ENCODE measurements at places on chromosomes 1 and 21. TPM values are rescaled to one million over a fixed set of nuclear protein-coding genes. Genes with fewer than 3 reads are reported as not detected.
A peak's percentile ranks its signal among the peaks of the same experiment; 100 is the strongest.

The GLIS1 gene
- total RNA-seq, result 0.59 TPM

The SLFNL1 gene
- total RNA-seq, result 0.59 TPM

The MAP3K21 gene
- total RNA-seq, result 2.1 TPM

The SLC6A17 gene
- total RNA-seq, result 10.4 TPM

The CD2 gene
- not detected for total RNA-seq

The RIMKLA gene
- 18.2 TPM for total RNA-seq

DNA sequence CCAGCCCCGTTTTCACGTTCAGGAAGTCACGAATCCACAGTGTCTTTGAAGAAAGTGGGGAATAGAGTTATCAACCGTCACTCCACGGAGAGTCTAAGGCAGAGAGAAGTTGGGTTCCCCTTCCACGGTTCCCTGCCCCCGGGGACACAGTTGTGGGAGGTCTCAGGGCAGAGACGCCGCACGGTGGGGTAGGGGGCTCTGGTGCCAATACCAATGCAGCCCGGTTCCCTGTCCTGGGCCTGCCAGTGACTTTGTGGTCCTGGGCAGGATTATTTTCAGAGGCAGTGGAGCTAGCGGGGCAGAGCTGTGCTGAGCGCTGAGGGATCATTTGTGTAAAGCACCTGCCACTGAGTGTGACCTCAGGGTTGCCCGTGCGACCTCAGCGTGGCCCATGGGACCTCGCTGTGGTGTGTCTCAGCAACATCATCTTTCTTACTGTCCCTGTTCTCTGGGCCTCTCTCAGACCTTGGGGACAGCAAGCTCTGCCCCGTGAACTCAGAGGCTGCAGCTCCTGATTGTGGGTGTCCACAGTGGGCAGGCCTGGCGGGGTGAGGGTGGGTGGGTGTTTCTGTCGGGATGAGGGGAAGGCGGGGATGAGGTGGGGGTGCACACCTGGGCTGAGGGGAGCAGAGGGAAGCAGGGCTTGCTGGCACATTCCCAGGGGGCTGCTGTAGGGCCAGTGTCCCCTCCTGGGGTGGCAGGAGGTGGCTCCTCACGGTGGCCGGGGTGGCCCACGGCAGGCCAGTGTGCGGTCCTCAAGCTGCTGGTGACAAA, 65.2 kb downstream of the AGPAT3 start:
- DNase-seq, result no peak
- H3K4me3 ChIP-seq, result no peak overlapping the region
- H3K27me3 ChIP-seq, result no peaks in the 10 kb centered on the region
- peaks cover 62% of the 10 kb centered on the region for H3K36me3 ChIP-seq

DNA sequence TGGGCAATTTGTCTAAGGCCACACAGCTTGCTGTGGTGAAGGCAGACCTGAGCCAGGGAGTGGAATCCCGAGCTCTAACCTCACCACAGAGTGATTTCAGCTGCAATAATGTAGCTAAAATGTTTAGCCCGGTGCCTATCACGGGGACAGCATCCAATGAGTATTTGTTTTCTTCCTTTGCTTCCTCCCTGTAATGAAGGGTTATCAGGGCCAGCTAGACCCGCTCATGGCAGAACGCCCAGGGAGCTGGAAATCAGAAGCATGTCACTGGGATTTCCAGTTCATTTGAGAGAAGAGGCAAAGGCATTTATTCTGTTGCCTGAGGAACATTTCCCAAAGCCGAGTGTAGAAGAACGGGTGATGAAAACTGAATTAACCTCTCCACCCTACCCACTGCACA, 183.1 kb downstream of the ZSCAN20 start:
- DNase-seq, result no peak
- peaks cover 63% of the 10 kb centered on the region for H3K36me3 ChIP-seq
- H3K4me3 ChIP-seq, result no peak overlapping the region
- H3K27me3 ChIP-seq, result no peaks in the 10 kb centered on the region

GRCh38 chr1:218537122-218537913, 192.2 kb downstream of the TGFB2 start:
- no peaks in the 10 kb centered on the region for H3K27me3 ChIP-seq
- no peak overlapping the region for H3K4me3 ChIP-seq
- H3K27ac ChIP-seq, result no peak overlapping the region
- no peak for DNase-seq
- H3K36me3 ChIP-seq, result no peaks in the 10 kb centered on the region

DNA sequence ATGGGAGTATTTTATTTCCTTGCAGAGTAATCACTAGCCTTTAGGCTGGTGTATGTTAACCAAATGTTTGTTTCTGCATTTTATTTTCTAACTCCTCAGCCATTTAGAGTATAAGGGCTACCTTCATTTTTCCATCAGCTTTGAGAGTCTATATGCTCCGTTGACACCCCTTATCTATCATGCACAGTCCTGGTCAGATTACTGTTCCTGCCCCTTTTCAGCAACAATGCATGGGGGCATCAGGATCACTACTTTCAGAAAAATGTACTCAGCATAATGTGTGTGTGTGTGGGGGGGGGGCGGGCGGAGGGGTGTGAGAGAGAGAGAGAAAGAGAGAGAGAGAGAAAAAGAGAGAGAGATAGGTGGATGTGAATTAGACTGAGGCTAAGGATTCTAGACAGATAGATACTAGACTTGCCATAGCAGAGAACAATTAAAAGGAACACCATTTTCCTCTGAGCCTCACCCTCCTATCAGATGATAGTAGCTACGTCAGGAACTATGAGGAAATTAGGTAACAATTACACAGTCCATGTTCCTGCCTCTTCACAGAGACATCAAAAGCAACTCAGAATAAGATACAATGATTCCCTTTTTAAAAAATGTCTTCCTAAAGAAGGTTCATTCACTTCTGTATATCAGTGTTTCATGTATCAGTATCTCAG, 40.8 kb downstream of the FCER1A start:
- H3K4me1 ChIP-seq, result no peaks in the 10 kb centered on the region
- no peaks in the 10 kb centered on the region for H3K27me3 ChIP-seq
- no peak overlapping the region for H3K27ac ChIP-seq
- DNase-seq, result no peak
- H3K4me3 ChIP-seq, result no peak overlapping the region
- H3K36me3 ChIP-seq, result no peaks in the 10 kb centered on the region

GRCh38 chr1:223204424-223204823, 61.4 kb upstream of the TLR5 start:
- DNase-seq, result no peak
- H3K36me3 ChIP-seq, result no peaks in the 10 kb centered on the region
- H3K27me3 ChIP-seq, result no peaks in the 10 kb centered on the region
- H3K27ac ChIP-seq, result no peak overlapping the region

DNA sequence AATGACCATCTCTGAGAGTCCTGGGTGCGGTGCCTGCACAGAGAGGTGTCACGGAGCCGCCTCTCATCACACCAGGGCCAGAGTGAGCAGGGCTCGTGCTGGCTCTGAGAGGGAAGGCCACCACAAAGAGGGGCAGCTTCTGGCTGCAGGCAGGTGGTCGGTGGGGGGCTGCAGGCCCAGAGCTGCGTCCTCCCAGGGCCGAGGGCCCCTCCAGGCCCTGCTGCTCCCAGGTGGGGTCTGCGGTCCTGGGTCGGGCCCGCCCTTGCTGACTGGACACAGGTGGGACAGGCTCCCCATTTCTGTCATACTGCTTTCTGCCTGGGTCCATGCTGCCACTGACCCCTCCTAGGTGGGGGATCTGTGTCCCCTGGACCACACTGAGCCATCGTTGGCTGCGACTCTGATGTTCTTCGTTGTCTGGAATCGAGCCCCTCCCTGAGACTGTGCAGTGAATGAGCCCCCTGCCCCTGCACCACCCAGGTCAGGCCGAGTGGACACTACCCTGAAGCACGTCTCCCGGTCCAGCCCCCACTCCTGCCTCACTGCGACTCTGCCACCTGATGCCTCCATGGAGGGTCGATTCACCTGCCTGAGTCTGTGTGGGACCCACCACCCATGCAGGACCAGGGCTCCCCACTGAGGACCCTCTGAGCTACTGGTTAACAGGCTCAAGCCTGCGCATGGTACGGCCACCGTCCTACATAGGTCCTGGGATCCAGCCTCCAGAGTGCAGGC, 332.0 kb upstream of the VAMP3 start:
- H3K4me3 ChIP-seq, result no peak overlapping the region
- no peak overlapping the region for H3K27ac ChIP-seq
- peaks cover 44% of the 10 kb centered on the region for H3K4me1 ChIP-seq
- H3K36me3 ChIP-seq, result peaks cover 8% of the 10 kb centered on the region
- DNase-seq, result no peak
- H3K27me3 ChIP-seq, result no peaks in the 10 kb centered on the region

DNA sequence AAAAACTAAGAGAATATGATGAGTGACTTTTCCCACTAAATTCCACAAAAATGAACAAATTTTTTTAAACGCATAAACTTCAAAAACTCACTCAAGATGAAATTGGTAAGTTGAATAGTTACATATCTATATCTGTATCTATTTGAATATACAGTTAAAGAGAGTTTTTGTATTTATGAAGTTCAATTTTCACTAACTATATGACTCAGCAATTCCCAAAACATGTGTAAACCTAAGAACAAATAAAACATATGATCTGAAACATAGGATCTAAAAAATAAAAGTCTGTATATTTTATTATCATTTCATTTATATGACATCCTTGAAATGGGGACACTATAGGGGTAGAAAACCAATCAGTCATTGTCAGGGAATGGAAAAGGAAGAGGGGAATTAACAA, 105.7 kb upstream of the SNX7 start:
- H3K27ac ChIP-seq, result no peak overlapping the region
- H3K36me3 ChIP-seq, result no peaks in the 10 kb centered on the region
- no peak for DNase-seq
- H3K27me3 ChIP-seq, result no peaks in the 10 kb centered on the region
- H3K4me3 ChIP-seq, result no peak overlapping the region
- H3K4me1 ChIP-seq, result no peaks in the 10 kb centered on the region

GRCh38 chr1:156489166-156489934, 11.2 kb downstream of the MEF2D start:
- peaks cover 31% of the 10 kb centered on the region for H3K36me3 ChIP-seq
- H3K4me1 ChIP-seq, result peaks cover 81% of the 10 kb centered on the region
- no peaks in the 10 kb centered on the region for H3K27me3 ChIP-seq
- no peak overlapping the region for H3K4me3 ChIP-seq
- DNase-seq, result no peak

DNA sequence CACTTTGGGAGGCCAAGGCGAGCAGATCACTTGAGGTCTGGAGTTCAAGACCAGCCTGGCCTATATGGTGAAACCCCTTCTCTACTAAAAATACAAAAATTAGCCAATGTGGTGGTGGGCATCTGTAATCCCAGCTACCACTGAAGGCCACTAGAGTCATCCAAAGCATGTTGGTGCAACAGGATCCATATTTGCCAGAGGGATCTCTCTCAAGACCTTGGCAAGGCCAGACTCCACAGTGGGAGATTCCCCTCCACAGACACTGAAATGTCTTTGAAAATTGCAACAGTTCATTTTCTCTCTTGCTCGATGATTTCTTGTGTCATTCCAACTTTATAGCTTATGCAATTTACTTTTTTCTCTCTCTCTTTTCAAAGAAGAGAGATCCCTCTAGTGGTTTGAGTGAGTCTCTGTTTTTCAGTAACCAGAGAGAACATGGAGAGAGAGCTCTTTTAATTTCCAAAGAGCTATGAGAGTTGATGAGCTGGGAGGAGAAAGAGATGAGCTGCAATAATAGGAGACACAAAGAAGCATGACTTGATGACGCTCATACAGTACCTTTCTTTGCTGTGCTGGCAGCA, 176.8 kb upstream of the USP25 start:
- no peaks in the 10 kb centered on the region for H3K4me1 ChIP-seq
- no peak overlapping the region for H3K27ac ChIP-seq
- H3K36me3 ChIP-seq, result no peaks in the 10 kb centered on the region
- no peaks in the 10 kb centered on the region for H3K27me3 ChIP-seq
- DNase-seq, result peak; percentile 28

- peaks cover 4% of the 10 kb centered on the region for H3K36me3 ChIP-seq
- H3K4me1 ChIP-seq, result no peaks in the 10 kb centered on the region
- DNase-seq, result peak; percentile 29
- H3K27ac ChIP-seq, result no peak overlapping the region
- H3K27me3 ChIP-seq, result no peaks in the 10 kb centered on the region
Observed at GRCh38 chr1:183270541-183271141, 84.6 kb downstream of the LAMC2 start.

Data from spinal cord (tissue), 10 donors.